ENCODE measurements at places on chromosomes 5 and 9.

GRCh38 chr5:73550016-73550415 lies 15.4 kb downstream of the ANKRA2 start:
- DNase-seq: no peak

- no peak for DNase-seq
These were observed 482.2 kb upstream of the ST8SIA4 start for GRCh38 chr5:101385276-101385675.

DNA sequence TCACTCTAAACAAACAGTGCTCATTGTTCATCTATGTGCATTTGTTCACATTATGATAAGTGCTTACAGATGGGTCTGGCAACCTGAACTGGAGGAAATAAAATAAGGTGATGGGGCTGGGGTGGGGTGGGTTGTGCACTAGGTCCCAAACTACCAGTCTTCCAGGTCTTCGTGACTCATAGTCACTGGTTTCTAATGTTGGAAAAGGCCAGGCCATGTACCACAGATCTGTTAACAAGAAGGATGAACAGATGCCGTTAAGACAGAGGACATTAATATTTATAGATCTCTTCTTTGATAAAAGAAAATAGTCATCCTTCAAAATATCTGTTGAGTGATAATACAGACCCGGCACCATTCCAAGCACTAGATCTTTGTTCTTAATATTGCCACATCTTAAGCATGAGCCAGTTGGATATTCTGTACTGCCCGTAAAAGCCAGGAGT lies 71.4 kb upstream of the STARD4 start:
- no peak for DNase-seq

- no peak for DNase-seq
These were observed 773.6 kb downstream of the CDH12 start for GRCh38 chr5:22079566-22079965.

DNA sequence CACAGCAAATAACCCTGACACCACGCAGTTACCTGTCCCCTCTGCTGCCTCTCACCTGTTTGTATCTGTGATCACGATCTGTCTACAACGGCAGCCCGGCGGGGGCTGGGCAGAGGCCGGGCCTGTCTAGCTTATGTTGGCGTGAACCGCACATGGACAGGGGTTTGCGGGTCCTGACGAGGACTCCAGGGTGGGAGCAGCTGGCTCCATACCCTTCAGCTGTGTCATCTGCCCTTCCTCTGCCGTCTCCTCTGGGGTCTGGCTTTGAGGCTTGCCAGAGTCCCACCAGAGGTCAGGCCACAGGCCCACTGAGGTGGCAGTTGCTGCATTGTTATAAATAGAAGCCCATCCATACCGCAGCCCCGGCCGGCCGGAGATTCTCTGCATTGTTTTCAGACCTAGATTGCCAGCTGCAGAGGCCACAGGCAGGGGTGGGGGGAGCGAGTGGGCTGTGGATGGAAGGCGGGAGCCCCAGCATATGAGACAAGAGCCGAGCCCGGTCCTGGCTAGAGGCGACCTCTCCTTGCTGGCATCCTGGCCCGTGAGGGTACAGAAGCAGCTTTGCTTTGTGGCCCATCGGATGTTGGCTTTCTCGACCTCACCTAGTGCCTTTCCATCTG lies 37.8 kb downstream of the FAM78A start:
- DNase-seq: no peak

DNA sequence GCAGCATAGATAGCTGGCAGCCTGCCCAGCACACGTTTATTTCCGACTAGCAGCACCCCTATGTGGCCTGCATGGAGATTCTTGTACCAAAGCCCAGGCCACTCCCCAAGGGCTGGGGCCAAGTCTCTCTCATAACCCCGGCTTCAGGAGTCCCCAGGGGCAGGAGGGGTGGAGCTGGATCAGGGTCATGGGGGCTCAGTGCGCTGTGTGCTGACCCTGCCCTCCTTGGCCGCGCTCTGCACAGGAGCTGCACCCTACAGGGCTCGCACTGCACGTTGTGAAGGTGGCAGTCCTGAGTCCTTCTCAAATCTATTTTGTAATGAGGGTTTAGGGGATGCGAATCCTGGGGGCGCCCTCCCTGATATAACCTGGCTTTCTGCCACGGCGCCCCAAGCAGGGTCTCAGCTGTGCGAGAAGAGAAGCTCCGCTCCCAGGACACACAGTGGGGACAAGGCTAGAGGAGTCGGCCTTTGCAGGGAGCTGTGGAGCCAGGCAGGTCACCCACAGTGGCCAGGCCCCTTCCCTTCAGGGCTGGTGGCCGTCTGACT lies 28.6 kb downstream of the NKD2 start:
- DNase-seq: no peak

GRCh38 chr5:3333836-3334235 lies 261.8 kb upstream of the IRX1 start:
- DNase-seq: no peak

GRCh38 chr5:116520771-116521170 lies 53.9 kb downstream of the SEMA6A start:
- DNase-seq: no peak

GRCh38 chr5:138661291-138661960 lies 86.2 kb upstream of the HSPA9 start:
- DNase-seq: no peak

- DNase-seq: no peak
These were observed 17.9 kb upstream of the FBP1 start for GRCh38 chr9:94657021-94657725.

DNA sequence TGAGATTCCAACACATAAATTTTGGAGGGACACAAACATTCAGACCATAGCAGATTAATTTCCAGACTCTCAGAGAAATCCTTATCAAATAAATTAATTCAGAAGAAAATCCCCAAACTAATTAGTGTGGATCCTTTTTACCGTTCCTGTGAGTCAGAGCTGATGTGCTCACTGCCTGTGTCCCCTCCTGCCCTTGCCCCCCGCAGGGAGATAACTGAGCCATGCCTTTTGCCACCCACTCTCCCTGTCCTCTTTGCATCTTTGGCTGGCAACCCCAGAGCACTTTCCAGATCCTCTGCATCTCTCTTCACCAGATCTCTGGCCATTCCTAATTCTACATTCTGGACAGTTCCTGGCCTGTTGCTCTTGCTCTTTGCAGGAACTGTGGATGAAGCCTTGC lies 135.4 kb upstream of the MAP1B start:
- no peak for DNase-seq
